Liver (tissue), 10 donors: ENCODE measurements at places on chromosomes 13 and 19.

DNA sequence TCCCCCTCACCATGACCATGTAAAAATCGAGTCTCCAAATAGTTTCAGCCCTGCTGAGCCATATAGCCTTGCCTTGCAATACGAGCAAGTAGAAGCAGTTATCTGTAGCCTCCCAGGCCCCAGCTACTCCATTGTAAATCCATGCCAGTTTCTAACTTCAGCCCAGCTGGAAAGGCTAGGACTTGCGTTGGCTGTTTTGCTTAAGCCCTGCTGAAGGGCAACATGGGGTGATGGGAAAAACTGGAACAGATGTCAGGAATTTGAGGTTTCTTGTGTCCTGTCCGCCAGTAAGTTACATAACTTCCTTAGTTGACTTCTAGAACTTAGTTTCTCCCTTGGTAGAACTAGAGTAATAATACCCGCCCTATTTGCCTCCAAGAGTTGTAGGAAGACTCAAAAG lies 216.0 kb upstream of the SERP2 start:
- no peak for DNase-seq

- no peak for DNase-seq
Observed at GRCh38 chr13:44300895-44301638, 72.6 kb upstream of the SERP2 start.

GRCh38 chr19:32748497-32748896 lies 28.9 kb downstream of the TDRD12 start:
- DNase-seq: no peak

- DNase-seq: no peak
Observed at GRCh38 chr13:42907745-42908144, 84.3 kb downstream of the EPSTI1 start.
